ENCODE measurements at places on chromosomes 6 and 20.

DNA sequence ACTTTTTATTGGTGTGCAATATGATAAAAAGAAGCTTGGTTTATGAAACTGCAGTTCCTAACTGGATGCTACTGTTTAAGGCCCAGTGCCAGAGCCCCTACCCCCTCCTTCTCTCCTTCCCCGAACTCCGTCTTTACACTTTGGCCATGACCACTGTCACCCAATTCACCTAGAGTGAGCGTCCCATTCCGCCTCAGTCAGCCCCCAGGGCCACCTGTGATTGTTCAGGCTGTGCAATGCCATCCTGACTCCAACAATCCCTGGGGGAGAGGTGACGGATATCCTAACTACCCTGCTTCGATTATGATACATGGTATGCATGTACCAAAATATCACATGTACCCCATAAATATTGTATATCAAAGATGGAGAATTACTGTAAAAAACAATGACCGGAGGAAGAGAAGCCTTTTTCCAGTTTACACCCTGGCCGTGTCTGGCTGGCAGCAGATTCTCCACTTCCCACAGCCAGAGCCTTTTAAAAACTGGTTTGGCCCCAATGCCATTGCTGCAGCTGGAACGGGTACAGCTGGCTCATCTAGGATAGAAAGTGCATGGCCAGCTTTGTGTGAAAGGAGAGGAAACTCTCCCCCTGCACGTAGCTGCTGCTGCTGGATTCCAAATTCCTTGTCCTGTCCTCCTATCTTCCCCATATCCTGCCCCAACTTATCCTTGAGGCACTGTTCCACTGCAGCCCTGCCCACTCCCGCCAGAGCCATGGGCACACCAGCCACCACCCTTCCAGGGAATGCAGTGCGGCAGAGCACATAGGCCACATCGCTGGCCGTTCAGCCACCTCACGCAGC lies 99.7 kb downstream of the JPH2 start:
- no peak for DNase-seq

DNA sequence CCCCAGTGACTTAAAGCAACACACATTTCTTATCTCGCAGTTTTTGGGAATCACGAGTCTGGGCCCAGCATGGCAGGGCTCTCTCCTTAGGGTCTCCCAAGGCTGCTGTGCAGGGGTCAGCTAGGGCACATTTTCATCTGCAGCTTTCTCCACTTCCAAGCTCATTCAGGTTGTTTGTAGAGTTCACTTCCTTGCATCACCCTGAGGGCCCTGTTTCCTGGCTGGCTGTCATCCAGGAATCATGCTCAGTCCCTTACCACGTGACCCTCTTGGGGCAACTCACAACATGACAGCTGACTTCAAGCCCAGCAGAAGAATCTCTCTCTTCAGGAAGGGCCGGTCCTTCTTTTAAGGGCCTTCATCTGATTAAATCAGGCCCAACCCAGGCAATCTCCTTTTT lies 21.3 kb downstream of the SNAP25 start:
- DNase-seq, result no peak

DNA sequence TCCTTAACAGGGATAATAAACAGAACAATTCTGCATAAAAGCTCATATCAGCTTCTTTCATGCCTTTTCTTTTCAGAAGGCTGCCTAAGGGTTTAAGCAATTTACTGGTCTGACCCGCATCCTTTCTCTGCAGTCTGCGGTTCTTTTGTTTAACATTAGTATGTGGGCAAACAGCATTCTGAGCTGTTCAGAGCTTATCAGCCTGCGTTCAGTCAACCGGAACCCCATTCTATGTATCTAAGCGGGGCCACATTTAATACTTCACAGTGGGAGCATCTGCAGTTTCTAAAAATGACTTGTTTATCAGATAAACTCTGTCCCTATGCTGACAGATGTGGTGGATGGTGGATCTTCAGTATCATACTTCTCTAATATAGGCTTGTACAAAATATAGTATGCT lies 758.9 kb upstream of the MMS22L start:
- DNase-seq, result no peak

- DNase-seq, result no peak
Measured at GRCh38 chr20:32585011-32585585, at the start of gene NOL4L. TSS of gene NOL4L (minus strand) at chr20:32585333. CDS start at chr20:32584890, 443 bp downstream.

DNA sequence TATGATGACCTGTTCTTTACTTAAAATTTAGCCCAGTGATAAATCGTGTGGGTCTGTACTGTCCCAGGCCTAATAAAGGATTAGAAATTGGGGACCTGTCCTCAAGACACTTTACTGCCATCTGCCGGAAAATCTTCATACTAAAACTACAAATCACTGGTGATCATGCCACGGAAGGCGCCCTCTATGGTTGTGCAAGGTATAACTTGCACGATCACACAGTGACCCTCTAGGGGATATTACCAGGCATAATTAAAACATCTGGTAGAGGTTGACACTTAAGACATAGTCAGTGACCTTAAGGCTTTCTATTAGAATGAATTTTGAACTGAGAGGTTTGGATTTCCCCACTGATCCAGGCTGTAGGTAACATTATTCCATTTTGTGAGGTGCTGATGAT lies 172.6 kb downstream of the BMP2 start:
- DNase-seq, result peak; percentile 48

- no peak for DNase-seq
Measured at GRCh38 chr20:56094228-56094627, 88.9 kb upstream of the CBLN4 start.

- DNase-seq, result peak; percentile 89
Measured at GRCh38 chr6:3209114-3210023, 18.1 kb downstream of the TUBB2B start.

DNA sequence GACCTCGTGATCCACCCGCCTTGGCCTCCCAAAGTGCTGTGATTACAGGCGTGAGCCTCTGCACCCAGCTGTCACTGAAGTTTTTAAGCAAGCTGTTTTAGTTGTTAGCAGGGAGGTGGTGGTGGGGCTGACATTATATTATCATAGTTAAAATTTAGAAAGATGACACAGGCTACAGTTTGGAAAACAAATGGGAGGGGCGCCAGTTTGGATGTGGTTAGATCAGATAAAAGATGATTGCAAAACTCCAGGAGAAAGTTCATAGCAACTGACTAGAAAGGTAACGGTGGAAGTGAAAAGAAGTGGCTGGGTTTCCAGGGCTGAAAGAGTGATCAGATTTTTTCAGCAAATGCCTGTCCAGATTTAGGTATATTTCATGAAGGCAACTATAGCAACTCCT lies 311.9 kb upstream of the CITED2 start:
- no peak for DNase-seq

DNA sequence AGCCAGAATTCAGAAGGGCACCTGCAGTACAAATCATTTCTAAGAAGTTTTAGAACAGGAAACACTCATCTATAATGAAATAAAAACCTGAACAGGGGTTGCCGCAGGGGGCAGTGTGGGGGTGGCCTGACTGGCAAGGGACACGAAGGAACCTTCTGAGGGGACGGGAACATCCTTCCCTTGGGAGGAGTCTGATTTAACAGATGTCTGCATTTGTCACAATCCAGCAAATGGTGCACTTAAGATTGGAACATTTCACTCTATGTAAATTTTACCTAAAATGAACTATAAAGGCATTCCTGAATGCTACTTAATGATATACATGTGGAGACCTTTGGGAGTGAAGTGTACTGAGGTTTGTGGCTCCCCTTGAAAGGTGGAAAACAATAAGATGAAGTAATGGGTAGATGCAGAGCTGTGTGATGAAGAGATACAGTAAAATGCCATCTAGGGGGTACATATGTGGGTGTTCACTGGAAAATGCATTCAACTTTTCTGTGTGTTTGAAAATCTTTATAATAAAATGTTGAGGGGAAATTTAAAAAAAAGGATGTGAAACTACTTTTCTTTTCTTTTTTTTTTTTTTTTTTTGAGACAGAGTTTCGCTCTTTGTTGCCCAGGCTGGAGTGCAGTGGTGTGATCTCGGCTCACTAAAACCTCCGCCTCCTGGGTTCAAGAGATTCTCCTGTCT lies 89.5 kb downstream of the SNX5 start:
- no peak for DNase-seq

- no peak for DNase-seq
Measured at GRCh38 chr6:3619201-3619600, 132.3 kb downstream of the PXDC1 start.

GRCh38 chr6:41371461-41371991 lies 36.1 kb downstream of the NCR2 start:
- no peak for DNase-seq

DNA sequence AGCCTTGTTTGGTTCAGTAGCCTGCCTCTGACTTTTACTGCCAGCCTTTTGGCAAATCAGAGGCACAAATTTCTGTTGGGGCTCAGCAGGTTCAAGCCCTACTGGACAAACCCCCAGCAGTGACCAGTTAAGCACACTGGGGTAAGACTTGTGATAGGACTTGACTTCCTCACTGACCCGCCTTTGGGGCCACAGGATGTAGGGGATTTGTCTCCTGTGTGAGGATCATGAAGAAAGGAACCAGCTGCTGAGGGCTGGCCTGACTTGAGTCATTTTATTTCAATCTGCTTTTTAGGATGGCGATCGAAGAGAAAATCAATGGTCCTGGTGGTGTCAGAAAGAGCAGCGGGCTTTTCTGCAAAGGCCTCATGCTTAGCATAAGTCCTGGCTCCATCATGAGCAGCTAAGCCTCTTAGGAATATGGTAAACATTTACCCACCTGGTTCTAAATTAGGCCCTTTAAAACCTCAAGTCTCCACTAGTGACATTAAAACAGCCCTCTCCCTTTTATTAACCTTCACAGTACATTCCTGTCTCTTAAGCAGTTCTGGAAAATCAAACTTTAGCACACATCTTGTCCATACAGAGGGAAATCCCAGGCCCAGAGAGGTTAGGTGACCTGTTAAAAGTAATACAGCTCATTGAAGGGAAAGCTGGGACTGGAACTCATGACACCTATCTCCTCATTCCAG lies 16.6 kb downstream of the CHMP4B start:
- DNase-seq, result no peak

GRCh38 chr20:17674722-17675518 lies 7.1 kb downstream of the RRBP1 start:
- DNase-seq, result no peak
